ENCODE measurements at places on chromosomes 5 and 9.
A peak's percentile ranks its signal among the peaks of the same experiment; 100 is the strongest.

GRCh38 chr9:37745970-37746369, 7.6 kb upstream of the TRMT10B start:
- DNase-seq: no peak

DNA sequence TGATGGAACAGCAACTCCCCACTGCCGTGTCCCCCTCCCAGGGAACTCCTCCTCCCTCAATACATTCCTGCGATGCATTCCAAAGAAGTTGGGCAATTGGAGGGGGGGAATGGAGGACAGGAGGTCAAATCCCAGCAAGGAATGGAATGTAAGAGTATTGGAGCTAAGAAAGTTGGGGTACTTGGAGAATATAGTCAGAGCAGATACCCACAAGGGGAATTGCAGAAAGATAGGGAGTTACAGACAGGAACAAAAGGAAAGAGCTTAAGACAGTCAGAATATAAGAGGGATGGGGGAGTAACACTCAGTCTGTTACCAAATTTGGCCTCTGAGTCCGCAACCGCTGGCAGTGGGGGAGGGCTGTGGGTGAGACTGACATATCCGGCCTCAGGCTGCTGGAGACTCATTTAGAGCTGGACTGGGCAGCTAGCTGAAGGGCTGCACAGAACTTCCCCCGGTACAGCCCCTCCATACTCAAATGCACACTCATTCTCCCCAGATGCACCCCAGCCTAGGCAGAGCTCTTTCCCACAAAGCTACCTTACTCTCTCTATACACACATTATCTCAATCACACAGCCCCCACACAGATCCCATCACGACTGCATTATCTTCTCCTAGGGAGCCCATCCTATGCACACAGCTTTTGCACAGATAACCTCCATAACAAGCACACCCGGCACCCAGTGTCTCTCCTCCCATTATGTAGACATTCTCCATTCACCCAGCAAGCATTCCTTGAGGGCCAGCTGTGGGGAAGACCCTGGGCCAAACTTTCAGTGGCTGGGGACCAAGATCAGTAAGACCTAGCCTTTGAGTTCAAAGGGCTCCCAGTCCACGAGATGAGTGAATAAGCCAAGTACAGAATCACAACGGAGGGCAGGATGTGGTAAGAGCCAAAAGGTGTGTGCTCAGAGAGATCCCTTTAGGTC, 3.7 kb downstream of the TLN1 start:
- DNase-seq: no peak

GRCh38 chr9:98430535-98431292, 175.3 kb upstream of the TBC1D2 start:
- no peak for DNase-seq

DNA sequence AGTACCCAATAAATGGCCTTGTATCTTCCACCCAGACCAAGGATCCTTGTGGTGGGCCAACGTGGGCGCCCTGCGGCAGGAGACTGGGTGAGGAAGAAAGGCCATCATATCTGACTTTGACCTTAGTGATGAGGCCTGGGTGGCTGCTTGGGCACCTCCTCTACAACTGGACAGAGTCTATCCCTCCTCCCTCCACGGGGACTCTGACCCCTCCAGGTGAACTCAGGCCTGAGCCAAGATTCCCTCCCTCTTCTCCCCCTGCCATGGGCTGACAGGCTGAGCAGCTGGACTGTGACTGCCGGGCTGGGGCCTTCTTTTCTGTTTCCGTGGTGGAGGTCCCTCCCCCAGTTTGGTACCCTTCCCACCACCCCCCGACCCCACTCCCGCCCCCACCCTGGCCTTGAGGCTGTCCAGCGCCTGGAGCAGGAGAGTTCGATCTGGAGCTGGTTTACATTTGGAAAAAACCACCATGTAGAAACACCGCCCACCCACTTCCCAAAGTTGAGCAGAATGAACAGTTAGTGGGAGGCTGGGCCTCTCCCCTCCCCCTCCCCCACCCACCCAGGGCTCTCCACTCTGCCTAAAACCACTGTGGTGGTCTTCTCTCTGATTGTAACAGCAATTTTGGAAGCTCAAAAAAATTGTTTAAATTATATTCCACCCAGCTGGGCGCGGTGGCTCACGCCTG, 1.2 kb upstream of the PHYHD1 start:
- no peak for DNase-seq

DNA sequence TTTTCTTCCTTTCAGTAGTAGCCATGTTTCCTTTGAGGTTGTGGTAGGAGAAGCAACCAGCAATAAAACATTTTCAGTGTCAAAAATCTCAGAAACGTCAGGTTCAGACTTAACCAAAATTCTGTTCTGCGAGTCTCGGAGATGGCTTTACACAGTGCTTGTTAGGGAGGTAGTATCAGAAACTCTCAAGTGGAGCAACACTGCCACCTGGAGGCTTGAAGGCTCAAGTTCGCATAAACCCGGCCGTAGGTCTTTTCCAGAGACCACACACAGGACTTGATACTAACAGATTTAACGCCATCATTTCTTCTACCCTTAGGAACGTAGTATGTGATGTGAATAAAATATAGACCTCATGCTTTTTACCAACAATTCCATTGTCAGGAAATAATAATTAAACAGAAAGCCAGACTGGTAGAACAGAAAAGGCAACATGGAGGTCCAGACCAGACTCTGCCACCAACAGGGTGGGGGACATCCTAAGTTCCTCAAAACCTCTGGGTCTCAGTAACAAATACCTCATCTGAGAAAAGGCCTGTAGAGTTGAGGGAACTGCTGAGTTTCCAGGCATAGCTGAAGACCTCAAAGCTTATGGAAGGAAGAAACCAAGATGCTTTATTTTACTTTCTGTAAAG, 8.5 kb downstream of the PTGER4 start:
- no peak for DNase-seq

DNA sequence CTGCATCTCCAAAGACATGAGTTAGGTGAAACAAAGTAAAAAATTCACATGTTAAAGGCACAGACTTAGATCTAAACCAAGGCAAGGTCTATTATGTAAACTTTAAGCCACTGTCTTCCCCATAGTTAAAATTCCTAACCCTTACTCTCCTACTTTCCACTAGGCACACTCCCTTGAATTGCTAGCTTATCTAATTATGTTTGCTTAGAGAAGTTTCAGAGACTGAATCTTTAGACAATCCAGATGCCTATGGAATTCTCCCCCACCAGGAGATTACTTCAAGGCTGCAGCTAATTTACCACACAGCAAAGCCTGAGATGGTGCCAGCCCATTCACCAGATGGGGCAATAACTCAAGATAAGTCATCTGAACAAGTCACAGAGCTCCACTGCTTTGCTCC, 803.1 kb upstream of the COX7C start:
- no peak for DNase-seq

- DNase-seq: no peak
Measured at GRCh38 chr9:32533336-32533735, 7.3 kb upstream of the RIGI start.

DNA sequence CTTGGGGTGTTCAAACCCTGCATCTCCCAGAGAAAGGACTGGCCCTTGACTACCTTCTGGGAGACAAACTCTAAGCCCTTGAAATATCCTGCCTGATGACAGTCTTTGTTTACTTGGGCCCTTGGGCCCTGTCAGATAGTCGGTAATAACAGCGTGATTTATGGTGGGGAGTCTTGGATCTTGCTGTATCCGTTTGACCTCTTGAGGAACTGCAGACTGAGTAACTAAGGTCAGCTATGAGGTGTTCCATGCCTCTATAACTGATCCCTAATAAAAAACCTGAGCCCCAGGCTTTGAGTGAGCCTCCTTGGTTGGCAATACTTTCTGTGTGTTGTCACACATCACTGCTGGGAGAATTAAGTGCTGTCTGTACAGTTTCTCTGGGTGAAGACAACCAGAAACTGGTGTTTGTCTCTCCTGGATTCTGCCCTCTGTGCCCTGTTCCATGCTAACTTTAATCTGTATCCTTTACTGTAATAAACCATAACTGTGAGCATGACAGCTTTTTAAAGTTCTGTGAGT, 56.2 kb upstream of the ANKRD33B start:
- no peak for DNase-seq

GRCh38 chr5:672329-673160, 20.6 kb downstream of the TPPP start:
- DNase-seq: peak; percentile 70

DNA sequence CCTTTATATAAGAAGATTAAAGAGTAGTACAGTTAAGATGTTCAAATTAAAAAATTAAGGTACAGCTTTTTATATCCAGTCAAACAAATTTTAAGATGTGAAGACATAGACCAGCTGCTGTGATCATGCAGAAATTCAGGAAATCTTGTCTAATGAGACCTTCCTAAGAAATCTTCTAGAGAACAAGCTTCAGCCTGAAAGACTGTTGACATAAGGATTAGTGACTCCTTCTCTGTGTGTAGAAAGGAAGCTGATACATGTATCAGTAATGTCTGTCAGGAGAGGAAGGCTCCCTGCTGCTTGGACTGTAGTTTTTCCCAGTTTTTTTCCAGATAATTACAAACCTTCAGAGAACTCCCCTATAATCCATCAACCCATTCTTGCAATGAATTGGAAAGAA, 75.8 kb upstream of the PCSK5 start:
- no peak for DNase-seq

GRCh38 chr9:79382044-79382443, 189.7 kb upstream of the TLE4 start:
- DNase-seq: no peak

DNA sequence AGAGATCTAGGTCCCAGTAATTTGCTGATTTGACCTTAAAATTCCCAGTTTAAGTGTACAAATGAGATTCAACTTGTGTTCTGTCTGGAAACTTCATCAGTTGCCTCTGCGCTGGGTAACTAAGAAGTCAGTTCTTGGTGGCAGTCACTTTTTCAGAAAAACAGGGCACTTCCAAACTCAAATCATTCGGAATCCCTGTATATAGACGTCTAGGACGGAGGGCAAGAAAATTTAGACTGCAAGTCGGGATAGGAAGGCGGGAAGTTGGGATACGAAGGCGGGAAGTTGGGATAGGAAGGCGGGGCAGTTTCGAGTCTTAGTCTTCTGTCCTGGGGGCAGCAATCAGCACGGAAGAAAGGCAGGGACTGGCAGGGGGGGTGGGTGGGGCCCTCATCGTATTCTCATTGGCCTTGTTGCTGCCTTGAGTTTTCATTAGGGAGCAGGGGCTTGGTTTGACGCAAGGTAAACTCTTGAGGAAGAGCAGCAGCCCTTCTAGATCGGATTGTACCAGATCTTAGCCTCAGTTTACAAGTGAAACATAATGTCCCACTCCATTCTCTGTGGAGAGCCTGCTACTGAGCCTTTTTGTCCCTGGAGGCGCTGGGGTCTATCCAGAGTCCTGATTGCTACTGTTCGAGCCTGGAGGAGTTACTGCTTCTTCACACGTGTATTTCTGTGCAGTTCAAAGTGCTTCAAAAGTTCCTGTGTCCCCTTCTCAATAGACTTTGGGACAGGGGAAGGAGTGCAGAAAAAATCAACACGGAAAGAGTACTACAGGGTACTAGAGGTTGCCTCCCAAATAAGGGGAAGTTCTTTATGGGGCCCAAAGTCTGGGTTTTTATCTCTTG, 2.7 kb upstream of the PURA start:
- no peak for DNase-seq

- DNase-seq: no peak
Measured at GRCh38 chr5:144202072-144202471, 31.4 kb downstream of the KCTD16 start.

DNA sequence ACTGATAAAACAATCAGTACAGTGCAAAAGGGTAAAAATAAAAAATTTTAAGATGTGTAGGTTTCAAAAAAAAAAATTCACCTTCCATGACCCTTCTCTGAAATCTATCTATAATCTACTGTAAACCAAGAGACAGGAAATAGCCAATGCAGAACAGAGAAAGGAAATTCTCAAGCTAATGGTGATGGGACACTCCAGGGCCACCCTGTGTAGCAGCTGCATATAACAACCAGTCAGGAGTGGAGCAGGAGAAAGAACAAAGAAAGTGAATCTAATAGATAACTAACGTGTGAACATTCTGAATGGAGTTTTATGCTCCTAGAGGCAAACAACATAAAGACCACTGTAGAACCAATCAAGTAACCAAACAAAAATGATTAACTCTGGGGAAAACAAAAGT, 16.6 kb downstream of the SPTLC1 start:
- no peak for DNase-seq

- DNase-seq: no peak
Measured at GRCh38 chr5:157890836-157891597, 32.1 kb upstream of the CLINT1 start.

DNA sequence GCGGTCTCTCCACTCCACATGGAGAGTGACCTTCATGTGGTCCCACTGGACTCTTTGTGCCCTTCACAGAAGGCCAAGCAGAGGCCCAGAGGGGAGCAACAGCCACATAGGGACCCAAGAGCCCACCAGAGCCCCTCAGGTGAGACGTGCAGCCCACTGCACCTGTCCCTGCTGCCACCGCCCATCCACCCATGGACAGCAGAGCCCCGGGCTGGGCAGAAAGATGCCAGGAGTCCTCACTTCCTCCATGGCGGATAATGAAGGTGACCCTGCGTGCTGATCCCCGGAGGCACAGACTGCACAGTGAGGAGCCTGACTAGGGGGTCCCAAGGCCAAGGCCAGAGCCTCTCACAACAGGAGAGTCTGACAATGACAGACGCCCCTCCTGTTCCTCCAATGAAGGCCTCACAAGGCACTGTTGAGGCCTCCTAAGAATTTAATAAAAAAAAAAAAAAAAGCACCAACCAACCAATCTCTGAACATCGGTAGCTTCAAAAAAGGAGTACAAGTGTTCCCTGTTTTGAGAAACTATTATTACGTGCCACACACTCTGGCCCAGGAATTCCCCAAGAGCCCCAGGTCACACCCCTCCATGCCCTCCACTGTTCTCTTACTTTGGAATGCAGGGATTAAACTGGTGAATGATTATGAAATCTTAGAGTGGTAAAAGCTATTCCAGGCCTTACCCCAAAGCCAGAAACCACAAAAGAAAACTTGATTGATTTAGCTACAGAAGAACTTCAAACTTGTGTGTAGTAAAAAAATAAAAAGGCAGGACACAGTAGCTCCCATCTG, 2.8 kb upstream of the PPP1R26 start:
- DNase-seq: no peak

GRCh38 chr9:17962747-17963146, 383.9 kb downstream of the SH3GL2 start:
- DNase-seq: no peak

DNA sequence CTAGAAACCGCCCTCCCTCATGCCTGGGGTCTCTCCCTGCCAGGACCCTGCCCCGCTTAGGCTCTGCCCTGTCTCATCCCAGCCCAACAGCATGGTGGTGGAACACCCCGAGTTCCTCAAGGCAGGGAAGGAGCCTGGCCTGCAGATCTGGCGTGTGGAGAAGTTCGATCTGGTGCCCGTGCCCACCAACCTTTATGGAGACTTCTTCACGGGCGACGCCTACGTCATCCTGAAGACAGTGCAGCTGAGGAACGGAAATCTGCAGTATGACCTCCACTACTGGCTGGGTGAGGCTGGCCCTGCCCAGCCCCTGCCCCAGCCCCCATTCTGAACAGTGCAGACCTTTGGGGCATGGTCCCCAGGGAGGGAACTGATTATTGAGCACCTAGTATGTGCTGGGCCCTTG, 33.9 kb downstream of the GSN start:
- no peak for DNase-seq

DNA sequence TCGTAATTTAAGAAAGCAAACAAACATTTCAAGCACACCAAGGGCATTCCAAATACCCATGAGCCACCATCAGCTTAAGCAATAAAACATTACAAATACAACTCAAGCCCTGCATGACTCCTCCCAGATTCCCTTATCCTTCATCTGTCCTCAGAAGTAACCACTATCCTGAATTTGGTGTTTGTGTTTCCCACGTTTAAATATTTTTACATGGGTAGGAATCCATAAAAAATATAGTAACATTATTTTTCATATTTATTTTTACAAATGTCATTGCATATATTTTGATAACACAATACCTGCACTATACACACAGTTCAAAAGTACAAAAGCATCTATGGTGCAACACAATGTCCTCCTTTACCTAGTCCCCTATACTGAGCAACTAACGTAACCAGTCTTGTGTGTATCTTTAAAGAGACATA, 6.4 kb downstream of the PRKAA1 start:
- DNase-seq: no peak
